ENCODE measurements at places on chromosomes 12 and 14.

DNA sequence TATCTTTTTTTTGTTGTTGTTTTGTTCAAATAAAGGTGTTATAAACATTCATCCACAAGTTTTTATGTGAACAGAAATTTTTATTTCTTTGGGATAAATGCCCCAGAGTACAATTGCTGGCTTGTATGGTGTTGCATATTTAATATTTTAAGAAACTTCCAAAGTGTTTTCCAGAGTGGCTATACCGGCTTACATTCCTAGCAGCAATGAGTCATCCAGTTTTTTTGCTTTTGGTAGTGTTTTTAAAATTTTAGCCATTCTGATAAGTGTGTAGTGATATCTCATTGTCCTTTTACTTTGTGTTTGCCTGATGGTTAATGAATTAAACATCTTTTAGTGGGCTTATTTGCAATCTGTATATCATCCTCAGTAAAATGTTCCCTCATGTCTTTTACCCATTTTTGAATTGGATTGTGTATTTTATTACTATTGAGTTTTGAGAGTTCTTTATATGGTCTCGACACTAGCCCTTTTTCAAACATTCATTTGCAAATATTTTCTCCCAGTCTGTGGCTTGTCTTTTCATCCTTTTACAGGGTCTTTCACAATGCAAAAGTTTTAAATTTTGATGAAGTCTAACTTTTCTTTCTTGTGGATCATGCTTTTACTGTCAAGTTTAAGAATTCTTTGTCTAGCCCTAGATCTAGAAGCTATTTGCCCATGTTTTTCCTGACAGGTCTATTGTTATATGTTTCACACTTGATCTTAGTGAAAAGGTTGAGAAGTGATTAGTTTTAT is 29.5 kb downstream of the PPP4R4 start:
- no peak for DNase-seq

DNA sequence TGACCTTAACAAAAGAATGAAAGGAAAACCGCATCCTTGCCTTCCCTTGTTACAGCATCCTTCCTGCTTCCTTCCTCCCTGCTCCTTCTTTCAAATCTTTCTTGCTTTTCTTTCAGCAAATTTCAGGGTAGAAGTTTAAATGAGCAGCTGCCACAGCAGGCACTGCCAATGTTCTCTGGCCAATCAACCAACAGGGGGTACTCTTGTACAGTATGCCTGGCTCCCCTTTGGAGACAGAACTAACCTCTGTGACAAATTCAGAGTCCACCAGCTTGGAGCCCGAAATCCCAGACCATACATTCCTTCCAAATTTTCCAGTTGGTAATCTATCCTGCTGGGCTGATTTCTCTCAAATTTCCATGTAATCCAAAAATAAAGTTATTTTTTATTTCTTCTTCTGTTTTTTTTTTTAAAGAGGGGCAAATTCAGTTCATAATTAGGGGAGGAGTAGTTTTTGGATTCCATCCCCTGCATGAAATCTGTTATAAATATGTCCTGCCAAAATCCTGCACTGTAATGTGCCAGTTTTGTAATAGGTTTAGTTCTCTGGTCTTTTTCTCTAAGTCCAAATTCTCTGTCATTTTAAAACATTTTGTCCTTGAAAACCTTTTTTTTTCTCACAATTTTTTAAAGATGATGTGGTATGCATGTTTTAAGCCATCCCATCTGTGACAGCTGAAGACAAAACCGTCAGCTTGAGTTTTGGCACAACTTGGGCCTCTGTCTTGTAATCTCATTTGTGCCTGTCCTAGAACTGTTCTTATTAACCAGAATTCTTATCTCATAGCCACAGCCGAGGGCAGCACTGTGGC is 610.0 kb upstream of the LMO3 start:
- DNase-seq: no peak

DNA sequence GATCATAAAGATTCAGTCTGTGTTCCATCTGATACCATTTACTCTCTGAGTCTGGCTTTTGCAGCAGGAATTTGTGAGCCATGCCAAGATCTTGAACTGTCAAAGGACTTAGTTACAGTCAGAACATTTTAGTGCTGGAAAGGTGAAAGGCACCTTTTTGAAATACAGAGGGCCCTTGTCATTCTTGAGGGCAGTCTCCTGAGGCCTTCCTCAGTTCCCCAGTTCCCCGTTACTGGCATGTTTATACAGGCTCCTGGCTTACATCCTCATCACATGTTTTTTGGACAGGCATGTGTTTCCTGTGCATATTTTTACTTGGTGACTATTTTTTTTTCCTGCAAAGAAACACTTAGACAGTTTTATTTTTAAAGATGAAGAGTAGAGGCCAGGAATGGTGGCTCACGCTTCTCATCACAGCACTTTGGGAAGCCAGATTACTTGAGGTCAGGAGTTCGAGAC is 21.0 kb downstream of the CFAP54 start:
- DNase-seq: no peak

DNA sequence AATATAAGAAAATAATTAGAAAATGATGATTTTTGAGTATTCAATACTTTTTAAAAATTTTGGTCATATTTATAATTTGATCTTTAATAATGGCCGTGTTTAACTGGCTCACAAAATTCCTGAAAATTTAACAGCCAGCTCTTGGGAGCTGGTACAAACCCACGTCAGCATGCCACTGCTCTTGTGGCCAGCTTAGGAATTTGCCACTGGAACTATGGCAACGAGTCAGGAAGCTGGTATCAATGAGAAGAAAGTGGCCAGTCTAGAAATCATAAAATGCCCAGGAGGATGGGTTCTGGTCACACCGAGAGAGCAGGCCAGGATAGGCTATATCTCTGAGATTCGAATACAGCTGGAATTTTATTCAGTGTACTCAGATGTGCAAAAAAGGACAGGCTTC is 72.2 kb upstream of the PLEKHG3 start:
- no peak for DNase-seq

GRCh38 chr14:70779667-70780066 is 29.6 kb downstream of the MAP3K9 start:
- DNase-seq: no peak

DNA sequence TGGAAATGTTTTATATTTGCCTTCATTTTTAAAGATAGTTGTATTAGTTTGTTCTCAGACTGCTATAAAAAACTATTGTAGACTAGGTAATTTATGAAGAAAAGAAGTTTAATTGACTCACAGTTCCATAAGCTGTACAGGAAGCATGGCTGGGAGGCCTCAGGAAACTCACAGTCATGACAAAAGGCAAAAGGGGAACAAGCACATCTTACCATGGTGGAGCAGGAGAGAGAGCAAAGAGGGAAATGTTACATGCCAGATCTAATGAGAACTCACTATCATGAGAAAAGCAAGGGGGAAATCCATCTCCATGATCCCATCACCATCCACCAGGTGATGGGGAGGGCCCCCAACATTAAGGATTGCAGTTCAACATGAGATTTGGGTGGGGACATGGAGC is 35.5 kb upstream of the UNC79 start:
- DNase-seq: peak; percentile 51

GRCh38 chr14:86604561-86604960 is 1074.6 kb downstream of the FLRT2 start:
- DNase-seq: peak; percentile 57

GRCh38 chr12:10160617-10161385 is 11.1 kb downstream of the OLR1 start:
- no peak for DNase-seq

GRCh38 chr12:96186607-96187301 is 7.4 kb upstream of the ELK3 start:
- DNase-seq: peak; percentile 37

DNA sequence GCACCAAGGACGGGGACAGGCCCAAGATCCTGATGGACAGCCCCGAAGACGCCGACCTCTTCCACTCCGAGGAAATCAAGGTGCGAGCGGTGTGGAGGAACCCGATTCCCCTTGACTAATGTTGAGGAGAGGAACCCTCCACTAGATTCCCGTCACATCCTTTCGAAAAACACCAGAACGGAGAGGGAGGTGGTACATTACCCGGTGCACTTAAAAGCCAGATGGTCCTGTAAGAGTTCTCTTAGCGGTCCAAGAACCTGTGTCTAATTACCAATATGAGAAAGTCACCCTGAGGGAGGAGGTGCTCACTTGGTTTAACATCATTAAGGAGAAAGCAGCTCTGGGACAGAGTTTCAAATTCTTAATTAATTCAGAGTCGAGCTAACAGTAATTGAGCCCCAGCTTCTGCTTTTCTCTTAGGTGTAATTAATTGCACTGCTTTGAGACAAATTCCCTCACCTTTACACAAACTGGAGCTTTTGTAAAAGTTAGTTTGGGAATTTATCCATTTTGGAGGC is 450 bp downstream of the PRKAB1 start:
- DNase-seq: no peak

DNA sequence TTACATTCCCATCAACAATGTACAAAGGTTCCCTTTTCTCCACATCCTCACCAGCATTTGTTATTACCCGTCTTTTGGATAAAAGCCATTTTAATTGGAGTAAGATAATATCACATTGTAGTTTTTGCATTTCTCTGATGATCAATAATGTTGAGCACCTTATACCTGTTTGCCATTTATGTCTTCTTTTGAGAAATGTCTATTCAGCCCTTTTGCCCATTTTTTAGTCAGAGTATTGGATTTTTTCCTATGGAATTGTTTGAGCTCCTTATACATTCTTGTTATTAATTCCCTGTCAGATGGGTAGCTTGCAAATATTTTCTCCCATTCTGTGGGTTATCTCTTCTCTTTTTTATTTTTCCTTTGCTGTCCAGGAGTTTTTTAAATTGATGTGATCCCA is 10.7 kb upstream of the OR8S1 start:
- DNase-seq: no peak

- DNase-seq: no peak
Observed at GRCh38 chr12:93699271-93700145, 22.3 kb downstream of the CRADD start.

- peak; percentile 22 for DNase-seq
Observed at GRCh38 chr12:22562036-22563028, 18.0 kb upstream of the C2CD5 start.

GRCh38 chr12:64894827-64895475 is 70.5 kb downstream of the TBC1D30 start:
- peak; percentile 22 for DNase-seq

DNA sequence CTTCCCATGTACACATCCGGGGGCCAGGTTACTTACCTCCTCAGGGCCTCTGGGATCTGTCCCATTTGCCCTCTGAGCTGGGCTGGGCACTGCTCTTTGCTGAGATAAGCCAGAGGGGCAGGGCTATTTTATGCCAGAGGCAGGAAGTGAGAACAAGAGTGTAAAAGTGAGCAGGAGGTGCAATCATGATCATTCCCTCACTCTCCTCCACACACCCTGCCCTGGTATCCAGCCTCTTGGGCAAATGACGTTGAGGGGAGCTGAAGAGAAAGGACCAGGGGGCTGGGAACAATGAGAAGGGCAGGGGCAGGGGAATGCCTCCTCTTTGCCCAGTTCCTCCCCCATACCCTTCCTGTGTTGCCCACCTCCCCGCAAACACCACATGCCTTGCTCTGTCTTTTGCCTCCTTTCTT is 4.2 kb downstream of the LPAR5 start:
- DNase-seq: peak; percentile 74

- DNase-seq: no peak
Observed at GRCh38 chr12:4451694-4452093, 6.1 kb upstream of the FGF6 start.

- DNase-seq: peak; percentile 1
Observed at GRCh38 chr12:115572440-115572839, 705.1 kb downstream of the MED13L start.

DNA sequence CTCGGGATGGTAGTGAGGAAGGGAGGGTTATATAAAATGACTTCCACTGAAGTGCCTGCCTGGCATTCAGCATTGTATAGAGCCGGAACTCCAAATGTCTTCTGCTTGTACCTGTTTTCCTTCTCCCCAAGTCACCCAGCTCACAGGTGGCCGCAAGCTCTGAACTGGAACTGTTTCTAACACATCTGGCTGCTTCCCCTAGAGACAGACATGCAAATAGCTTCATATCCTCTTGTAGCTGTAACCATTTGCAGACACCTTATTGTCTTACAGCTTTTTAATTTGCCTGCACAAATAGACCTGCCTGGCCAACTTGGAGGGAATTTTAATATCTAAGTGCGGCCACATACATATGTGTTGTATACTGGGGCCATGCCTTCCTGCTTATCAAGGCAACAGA is 126.0 kb downstream of the CHST11 start:
- no peak for DNase-seq

DNA sequence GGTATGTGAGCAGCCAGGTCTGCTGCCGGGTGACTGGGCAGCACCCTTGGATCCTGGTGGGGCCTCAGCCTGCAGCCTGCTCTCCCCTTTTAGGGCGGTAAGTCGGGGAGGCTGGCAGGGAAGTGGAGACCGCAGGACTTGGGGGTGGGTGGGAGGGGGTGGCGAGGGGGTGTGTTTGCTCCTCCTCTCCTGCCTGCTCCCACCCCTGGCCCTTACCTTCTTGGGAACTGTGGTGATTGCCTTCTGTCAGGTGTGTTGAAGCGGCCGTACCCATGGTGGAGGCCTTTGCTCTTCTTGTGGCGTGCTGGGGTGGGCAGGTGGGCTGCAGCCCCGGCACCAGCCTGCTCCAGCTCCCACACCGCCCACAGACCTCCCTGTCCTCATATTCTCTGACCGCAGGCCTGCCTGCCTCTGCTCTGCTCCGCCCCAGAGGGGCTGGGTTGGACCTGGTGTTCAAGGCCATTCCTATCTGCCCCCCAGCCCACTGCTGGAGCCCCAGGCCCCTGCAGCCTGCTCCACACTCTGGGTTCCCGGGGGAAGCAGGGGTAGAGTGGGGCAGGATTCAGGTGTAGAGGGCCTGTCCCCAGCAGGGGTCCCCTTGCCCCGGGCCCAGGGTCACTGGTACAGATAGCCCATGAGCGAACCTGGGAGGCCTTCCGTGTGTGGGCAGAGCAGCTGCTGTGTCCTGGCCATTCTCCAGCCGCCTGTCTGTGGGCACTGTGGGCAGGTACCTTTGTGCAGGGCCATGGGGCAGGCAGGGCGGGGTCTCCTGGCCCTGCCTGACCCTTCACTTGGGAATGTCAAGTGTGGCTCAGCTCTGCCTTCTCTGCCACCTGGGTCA is 5.2 kb downstream of the TEDC1 start:
- no peak for DNase-seq

DNA sequence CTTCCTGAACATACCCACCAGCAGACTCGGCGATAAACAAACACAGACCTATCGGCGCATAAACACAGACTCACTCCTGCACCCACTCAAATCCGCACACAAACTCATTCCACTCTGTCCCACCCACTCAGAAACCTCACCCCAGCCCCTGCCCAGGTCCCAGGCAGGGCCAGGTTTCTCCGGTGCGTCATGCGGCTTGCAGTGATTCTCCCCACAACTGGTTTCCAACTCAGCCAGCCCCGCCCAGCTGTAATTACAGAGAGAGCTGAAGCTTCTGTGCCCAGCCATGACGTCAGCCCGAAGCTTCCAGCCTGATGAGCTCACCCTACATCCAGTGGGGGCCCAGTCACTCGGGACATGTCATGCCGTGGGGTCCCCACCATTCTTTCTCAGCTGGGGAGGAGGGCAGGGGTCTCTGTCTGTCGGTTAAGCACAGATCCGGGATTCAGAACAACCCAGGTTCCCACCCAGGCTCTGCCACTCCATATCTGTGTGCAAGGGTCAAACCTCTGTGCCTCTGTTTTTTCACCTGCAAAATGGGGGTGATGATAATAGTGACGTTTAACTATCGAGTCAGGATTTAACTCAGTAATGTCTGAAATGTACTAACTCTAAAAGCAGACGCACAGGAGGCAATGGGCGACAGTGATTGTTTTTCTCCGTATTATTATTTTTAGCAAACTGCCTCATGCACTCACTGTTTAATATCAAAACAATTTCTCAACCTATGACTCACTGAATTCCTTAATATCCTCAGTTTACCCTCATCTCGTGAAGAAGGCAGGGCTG is 2.3 kb upstream of the HSPB8 start:
- DNase-seq: peak; percentile 7

GRCh38 chr12:79850610-79851299 is 84.1 kb downstream of the PPP1R12A start:
- peak; percentile 13 for DNase-seq

- no peak for DNase-seq
Observed at GRCh38 chr12:50615907-50616296, 111.1 kb downstream of the DIP2B start.
